ENCODE measurements at places on chromosomes 1 and 21. TPM values are rescaled to one million over a fixed set of nuclear protein-coding genes. Genes with fewer than 3 reads are reported as not detected.

The MFAP2 gene
- 91.4 TPM for total RNA-seq

The USH2A gene
- total RNA-seq = not detected

The ATG4C gene
- 7.3 TPM for total RNA-seq

The OR2L5 gene
- not detected for total RNA-seq

The FAM72B gene
- total RNA-seq = 2.5 TPM

The NBPF11 gene
- 1.6 TPM for total RNA-seq

The CFAP141 gene
- total RNA-seq = not detected

The ARHGEF11 gene
- 8.2 TPM for total RNA-seq

The MDM4 gene
- 5.0 TPM for total RNA-seq

The NR0B2 gene
- total RNA-seq = not detected

The SERPINC1 gene
- not detected for total RNA-seq

The PRELP gene
- under 0.01 TPM for total RNA-seq

The PAQR7 gene
- 19.8 TPM for total RNA-seq

The PLXNA2 gene
- 21.0 TPM for total RNA-seq

The SPATA46 gene
- total RNA-seq = not detected

The HMGB4 gene
- not detected for total RNA-seq
